Neuronal stem cell (in vitro differentiated cells): ENCODE measurements at places on chromosomes 1 and 21.
A peak's percentile ranks its signal among the peaks of the same experiment; 100 is the strongest.

GRCh38 chr1:213761845-213762407 is 225.8 kb upstream of the PROX1 start:
- H3K27ac ChIP-seq = no peak overlapping the region
- H3K36me3 ChIP-seq = no peaks in the 10 kb centered on the region
- no peak for DNase-seq
- H3K4me1 ChIP-seq = peaks cover 3% of the 10 kb centered on the region

GRCh38 chr1:2862814-2863647 is 61.5 kb upstream of the TTC34 start:
- H3K36me3 ChIP-seq = no peaks in the 10 kb centered on the region
- no peak overlapping the region for H3K27ac ChIP-seq
- no peak overlapping the region for H3K4me3 ChIP-seq
- H3K4me1 ChIP-seq = no peaks in the 10 kb centered on the region
- no peak for DNase-seq

DNA sequence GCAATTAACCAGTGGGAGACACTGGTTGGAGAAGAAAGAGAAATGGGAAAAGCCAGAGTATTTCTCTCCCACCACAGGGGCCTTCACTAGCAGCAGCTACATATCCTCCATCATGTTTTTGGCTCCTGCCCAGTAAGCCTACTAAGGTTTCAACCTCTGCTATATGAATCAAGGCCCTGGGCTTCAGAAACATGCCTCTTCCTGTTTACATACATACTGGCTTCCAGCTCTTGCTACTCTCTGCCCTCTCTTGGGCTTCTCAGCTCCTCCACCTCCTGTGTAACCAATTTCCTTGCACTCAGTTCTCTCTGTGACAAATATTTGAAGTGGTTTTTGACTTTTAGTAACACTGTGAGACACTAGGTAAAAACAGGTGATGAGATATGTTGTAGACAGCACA is 80.8 kb downstream of the LRRC7 start:
- no peak for DNase-seq
- no peaks in the 10 kb centered on the region for H3K36me3 ChIP-seq
- no peak overlapping the region for H3K4me3 ChIP-seq
- H3K27ac ChIP-seq = no peak overlapping the region

DNA sequence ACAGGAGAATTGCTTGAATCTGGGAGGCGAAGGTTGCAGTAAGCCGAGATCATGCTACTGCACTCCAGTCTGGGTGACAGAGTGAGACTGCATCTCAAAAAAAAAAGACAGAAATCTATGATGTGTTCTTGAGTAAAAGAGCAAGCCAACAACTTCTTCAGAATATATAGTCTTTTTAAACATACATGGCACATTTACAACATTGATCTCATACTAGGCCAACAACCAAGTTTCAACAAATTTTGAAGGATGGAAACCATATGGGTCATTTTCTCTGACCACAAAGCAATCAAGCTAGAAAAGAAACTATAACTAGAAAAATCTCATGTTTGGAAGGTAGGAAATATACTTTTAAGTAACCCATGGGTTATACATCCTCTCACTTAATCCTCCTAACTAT is 38.3 kb downstream of the PAFAH2 start:
- no peak for DNase-seq
- H3K4me3 ChIP-seq = no peak overlapping the region
- no peaks in the 10 kb centered on the region for H3K4me1 ChIP-seq
- H3K36me3 ChIP-seq = peaks cover 66% of the 10 kb centered on the region

DNA sequence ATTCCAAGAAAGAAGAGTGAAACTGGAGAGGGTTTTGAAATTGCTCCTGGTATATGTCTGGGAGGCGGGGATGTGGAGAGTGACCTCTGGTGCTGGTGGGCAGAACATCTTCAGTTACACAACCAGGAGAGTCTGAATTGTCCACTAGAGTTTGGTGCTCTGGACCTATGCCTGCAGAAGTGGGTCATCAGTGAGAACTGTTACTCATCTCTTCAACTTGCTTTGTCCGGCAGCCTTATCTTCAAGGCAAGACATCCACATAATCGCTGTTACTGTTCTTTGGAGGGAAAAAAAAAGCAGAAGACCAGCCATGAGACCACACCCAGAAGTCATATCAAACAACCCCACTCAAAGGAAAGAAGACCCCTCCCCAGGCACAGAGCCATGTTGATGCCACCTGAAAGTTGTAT is 14.9 kb downstream of the SH2D1B start:
- no peaks in the 10 kb centered on the region for H3K27me3 ChIP-seq
- H3K36me3 ChIP-seq = no peaks in the 10 kb centered on the region
- H3K27ac ChIP-seq = no peak overlapping the region
- H3K4me1 ChIP-seq = peaks cover 3% of the 10 kb centered on the region
- DNase-seq = no peak
- no peak overlapping the region for H3K4me3 ChIP-seq

DNA sequence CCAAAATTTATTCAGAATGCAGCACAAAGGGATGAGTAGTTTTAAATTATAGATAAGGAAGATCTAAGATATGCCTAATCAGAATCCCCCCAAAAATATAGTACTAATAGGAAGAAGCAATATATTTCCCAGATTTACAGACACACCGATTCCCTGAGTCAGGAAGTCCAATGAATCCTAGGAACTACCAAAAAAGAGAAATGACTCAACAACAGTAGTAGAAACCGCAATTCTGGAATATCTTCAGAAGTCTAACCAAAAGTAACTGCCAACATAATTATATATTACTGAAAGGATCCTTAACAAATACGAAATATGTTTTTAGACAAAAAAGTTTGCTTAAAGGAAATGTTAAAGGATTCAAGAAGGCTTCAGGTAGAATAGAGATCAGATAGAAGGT is 10.3 kb downstream of the AHCTF1 start:
- H3K27ac ChIP-seq = no peak overlapping the region
- peaks cover 4% of the 10 kb centered on the region for H3K4me1 ChIP-seq
- no peak overlapping the region for H3K4me3 ChIP-seq
- peaks cover 86% of the 10 kb centered on the region for H3K36me3 ChIP-seq
- DNase-seq = no peak

- no peaks in the 10 kb centered on the region for H3K27me3 ChIP-seq
- no peak for DNase-seq
- H3K4me1 ChIP-seq = no peaks in the 10 kb centered on the region
- peak overlapping the region; percentile 18 for H3K4me3 ChIP-seq
- H3K27ac ChIP-seq = no peak overlapping the region
These were observed 147.5 kb downstream of the CYYR1 start for GRCh38 chr21:26425576-26425975.

DNA sequence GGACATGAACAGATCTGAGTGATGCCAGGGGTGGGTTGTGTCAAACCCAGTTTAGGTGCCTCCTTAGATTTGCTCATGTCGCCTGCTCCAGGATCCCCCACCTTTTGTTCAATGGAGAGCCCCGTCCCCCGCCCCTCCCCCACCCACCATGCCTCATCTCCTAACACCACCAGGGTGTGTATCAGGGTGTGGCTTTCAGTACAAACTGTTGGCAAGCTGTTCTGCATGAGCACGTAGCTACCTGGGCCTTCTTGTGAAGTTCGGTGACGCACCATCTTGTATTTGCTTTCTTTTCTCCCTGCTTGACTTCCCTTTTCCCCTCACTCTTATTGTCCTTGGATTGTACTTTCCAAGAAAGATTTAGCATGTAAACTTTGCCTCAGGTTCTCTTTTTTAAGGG is 94.8 kb downstream of the EBNA1BP2 start:
- H3K27me3 ChIP-seq = no peaks in the 10 kb centered on the region
- no peak overlapping the region for H3K27ac ChIP-seq
- no peaks in the 10 kb centered on the region for H3K4me1 ChIP-seq
- H3K4me3 ChIP-seq = no peak overlapping the region

DNA sequence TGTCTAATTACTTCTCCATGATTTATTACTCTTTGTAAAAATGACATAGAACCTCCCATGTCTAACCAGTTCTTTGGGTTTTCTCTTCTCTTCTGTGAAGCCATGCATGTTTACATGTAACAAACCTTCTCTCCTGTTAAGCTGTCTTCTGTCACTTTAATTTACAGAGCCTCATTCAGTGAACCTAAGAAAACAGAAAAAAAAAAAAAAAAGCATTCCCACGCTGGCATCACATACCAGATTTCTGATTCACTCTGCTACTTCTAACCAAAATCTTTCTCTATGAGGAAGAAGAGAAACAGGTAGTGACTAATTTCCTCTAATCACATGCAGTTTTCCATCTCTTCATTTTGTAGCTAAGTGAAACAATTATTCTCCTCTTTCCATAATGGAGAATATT is 141.4 kb upstream of the CXADR start:
- H3K27ac ChIP-seq = no peak overlapping the region
- no peaks in the 10 kb centered on the region for H3K36me3 ChIP-seq
- DNase-seq = no peak

DNA sequence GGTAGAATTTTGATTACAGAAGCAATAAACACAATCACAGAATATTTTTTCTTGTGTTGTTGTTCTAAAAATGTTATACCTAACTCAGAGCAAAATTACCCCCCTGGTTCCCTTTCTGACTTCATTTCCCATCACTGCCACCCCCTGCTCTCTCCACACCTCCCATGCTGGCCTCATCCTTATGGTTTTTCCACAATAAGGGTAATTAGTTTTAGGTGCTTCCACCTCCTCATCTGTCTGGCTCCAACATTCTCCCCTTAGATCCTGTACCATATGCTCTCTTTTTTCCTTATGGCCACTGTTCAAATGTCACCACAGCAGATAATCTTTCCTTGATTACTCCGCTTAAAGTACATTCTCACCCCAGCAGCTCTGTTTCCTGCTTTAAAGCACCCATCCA is 2208.6 kb downstream of the MRPL39 start:
- no peak overlapping the region for H3K27ac ChIP-seq
- H3K4me1 ChIP-seq = peaks cover 4% of the 10 kb centered on the region

- no peaks in the 10 kb centered on the region for H3K4me1 ChIP-seq
- no peaks in the 10 kb centered on the region for H3K27me3 ChIP-seq
- H3K36me3 ChIP-seq = peaks cover 42% of the 10 kb centered on the region
- no peak overlapping the region for H3K27ac ChIP-seq
- H3K4me3 ChIP-seq = no peak overlapping the region
These were observed 42.5 kb downstream of the TMEM200B start for GRCh38 chr1:29081201-29081600.

- H3K36me3 ChIP-seq = no peaks in the 10 kb centered on the region
- no peak overlapping the region for H3K27ac ChIP-seq
- DNase-seq = no peak
- H3K27me3 ChIP-seq = no peaks in the 10 kb centered on the region
- no peaks in the 10 kb centered on the region for H3K4me1 ChIP-seq
These were observed 161.9 kb upstream of the GALNT2 start for GRCh38 chr1:229905031-229905545.

DNA sequence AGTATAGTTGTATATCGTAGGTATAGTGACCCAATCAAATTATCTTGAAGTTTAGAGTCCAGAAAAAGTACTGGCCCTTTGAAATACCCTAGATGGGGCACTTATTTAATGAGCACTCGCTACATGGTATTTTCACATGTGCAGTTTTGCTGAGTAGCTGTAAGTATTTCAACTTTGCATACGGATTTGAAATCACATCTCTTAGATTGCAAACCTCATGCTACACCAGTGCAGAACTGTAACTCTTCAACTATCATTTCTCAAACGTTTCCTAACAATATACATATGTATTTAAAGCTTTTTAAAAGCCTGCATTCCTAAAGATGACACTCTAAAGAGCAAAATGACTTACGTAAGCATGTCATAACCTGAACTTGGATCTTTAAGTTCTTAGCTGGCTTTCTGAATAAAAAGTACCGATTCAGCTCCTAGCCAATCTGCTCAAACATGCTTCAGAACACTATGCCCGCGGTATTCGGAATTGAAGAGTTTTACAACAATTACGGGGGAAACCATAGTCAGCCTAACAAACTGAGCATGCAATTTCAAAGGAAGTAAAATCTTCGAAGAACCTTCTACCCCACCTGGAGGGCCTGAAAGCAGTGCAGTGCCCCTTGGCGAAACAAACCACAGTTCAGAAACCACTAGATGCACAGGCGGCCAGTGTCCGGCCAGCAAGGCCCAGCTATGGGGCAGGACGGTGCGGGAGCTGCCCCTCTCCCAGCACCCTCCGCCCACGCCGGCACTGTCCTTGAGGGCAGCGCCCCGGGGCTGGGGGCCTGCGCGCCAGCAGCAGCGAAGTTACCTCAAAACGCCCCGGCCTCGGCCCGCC is 863 bp downstream of the FH start:
- peak overlapping the region; percentile 76 for H3K4me3 ChIP-seq
- H3K4me1 ChIP-seq = no peaks in the 10 kb centered on the region

DNA sequence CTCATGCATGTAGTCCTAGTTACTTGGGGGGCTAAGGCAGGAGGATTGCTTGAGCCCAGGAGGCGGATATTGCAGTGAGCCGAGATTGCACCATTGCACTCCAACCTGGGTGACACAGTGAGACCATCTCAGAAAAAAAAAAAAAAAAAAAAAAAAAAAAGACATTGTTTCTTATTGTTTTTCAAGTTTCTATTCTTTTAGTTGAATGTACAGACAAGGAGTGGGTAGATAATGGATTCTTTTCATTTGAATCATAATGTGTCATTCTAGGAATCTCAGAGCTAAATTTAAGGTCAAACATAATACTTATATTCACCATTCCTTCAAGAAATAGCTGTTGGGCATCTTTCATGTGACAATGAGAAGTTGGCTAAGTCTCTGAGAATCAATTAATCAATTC is 157.0 kb upstream of the C21orf91 start:
- no peak overlapping the region for H3K27ac ChIP-seq
- no peaks in the 10 kb centered on the region for H3K4me1 ChIP-seq
- no peak overlapping the region for H3K4me3 ChIP-seq
- H3K36me3 ChIP-seq = no peaks in the 10 kb centered on the region
- H3K27me3 ChIP-seq = no peaks in the 10 kb centered on the region
- no peak for DNase-seq

DNA sequence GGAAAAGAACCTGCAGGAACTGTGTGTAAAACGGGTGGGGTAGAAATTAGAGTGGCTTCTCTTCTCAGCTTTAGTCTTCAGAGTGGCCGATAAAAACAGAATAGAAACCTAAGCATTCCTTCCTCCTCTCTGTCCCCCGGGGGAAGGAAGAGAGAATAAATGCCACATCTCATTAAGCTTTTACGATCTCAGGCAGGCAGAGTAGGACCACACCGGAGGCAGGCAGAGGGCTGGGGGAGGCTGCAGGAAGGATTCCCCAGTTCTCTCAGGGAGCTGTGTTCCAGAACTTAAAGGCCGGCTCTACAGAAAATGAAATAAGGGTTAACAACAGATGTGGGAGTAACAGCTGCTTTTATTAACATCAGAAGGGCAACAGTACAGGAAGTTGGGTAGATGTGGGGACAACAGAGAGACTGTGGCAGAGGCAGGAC is 24.5 kb upstream of the MEF2D start:
- H3K27ac ChIP-seq = no peak overlapping the region
- no peak for DNase-seq
- no peaks in the 10 kb centered on the region for H3K4me1 ChIP-seq
- no peaks in the 10 kb centered on the region for H3K27me3 ChIP-seq
- H3K4me3 ChIP-seq = no peak overlapping the region

GRCh38 chr1:202063093-202063492 is 52.7 kb downstream of the ELF3 start:
- no peak overlapping the region for H3K4me3 ChIP-seq
- H3K27ac ChIP-seq = peak overlapping the region; percentile 33
- no peaks in the 10 kb centered on the region for H3K27me3 ChIP-seq
- peak; percentile 43 for DNase-seq

- H3K4me3 ChIP-seq = no peak overlapping the region
- no peaks in the 10 kb centered on the region for H3K27me3 ChIP-seq
- no peak overlapping the region for H3K27ac ChIP-seq
These were observed 211.1 kb downstream of the MRPL39 start for GRCh38 chr21:25396135-25396711.

- peaks cover 8% of the 10 kb centered on the region for H3K36me3 ChIP-seq
- no peak overlapping the region for H3K4me3 ChIP-seq
- H3K27ac ChIP-seq = peak overlapping the region; percentile 62
- H3K4me1 ChIP-seq = peaks cover 23% of the 10 kb centered on the region
- DNase-seq = no peak
- H3K27me3 ChIP-seq = no peaks in the 10 kb centered on the region
These were observed 34.1 kb downstream of the ACOT7 start for GRCh38 chr1:6359216-6360116.
